NCI-H1436 (cell line): ENCODE measurements at places on chromosomes 5 and 9.
A peak's percentile ranks its signal among the peaks of the same experiment; 100 is the strongest.

GRCh38 chr9:100098046-100098886, 534 bp downstream of the ERP44 start:
- peak; percentile 41 for DNase-seq

GRCh38 chr5:41452506-41452905, 57.9 kb downstream of the PLCXD3 start:
- DNase-seq: no peak

- no peak for DNase-seq
Measured at GRCh38 chr9:72979405-72980100, 26.7 kb upstream of the ALDH1A1 start.

- no peak for DNase-seq
Measured at GRCh38 chr9:123609844-123610243, 253.8 kb downstream of the CRB2 start.

DNA sequence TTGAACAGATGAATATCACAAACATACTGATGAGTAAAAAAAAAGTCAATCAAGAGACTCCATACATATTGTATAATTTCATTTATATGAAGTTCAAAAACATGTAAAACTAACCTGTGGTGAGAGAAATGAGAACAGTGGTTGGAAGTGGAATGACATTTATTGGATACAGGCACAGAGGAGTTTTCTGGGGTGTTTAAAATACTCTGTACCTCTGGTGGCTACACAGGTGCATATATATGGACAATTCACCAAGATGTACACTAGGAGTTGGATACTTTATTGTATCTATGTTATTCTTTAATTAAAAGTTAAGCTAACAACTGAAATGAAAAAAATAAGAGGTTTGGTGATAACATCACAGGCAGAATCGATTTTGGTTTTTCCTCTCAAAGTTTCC, 14.1 kb downstream of the FOXD1 start:
- no peak for DNase-seq

DNA sequence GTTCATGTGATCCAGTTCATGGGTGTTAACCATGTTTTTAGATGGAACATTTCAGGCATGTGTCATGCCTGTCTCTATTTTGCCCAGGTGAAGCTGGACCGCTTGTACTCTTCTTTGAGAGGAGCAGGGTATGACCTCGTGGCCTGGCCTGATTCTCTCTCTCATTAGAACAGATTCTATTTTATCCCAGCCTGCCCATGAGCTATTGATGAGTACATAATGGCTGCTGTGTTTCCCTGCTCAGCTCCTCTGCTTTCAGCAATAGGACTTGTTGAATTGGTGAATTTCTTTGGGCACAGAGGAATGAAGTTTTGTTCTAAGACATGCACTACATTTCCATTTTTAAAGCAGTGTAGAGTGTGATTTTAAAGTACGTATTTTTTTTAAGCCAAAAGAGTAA, 86.2 kb downstream of the HACD4 start:
- DNase-seq: no peak

DNA sequence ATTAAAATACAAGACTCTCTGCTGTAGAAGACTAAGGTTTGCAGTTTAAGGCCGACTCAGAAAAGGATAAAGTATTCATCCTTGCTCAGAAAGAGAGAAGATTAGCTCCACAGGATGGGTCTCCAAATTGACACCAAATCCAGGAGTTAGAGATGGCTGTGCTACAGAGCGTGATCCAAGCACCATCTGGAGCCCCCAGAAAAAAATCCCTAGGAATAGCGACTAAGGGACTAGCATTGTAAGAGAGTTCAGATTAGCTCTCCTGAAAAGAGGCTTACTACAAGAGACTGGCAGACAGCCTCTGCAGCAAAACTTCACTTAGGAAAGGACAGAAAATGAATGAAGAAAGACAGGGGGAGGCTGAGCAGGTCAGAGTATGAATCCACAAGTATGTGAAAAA, 3.7 kb downstream of the SIL1 start:
- no peak for DNase-seq

DNA sequence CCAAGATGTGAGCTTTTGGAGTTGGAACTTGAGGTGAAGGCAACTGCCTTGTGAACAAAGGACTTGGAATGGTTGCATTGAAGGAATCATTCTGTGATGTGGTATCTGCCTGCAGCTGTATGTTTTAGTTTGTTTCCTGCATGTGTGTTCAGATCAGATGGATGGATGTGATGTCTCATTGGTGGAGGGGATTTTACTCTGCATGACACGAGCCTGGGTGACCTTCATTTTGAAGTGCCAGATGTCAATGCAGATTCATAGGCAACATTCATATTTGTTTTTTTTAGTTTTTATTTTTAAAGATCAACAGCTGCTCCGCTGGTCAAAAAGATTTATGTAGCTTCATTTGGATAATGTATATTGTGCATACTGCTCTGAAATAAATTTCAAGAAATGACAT, 13.5 kb downstream of the FBXL7 start:
- DNase-seq: no peak

DNA sequence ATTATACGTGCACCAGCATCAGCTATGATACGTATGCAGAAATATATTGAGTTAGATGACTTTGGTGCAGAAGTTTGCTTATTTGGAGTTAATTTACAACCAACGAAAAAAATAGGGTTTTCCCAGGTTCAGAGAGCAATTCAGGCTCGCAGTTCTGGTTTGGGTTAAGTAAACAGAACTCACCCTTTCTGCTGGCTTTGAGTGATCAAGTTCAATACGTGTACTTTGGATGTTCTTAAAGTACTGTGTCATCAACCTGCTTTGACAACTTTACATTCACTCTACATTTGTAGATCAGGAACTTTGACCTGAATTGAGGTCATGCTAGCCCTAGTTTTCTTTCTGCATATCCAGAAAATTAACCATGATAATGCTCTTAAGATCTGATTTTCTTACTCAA, 40.7 kb downstream of the ACOT12 start:
- no peak for DNase-seq

- no peak for DNase-seq
Measured at GRCh38 chr5:33631786-33632185, 191.0 kb downstream of the TARS1 start.

DNA sequence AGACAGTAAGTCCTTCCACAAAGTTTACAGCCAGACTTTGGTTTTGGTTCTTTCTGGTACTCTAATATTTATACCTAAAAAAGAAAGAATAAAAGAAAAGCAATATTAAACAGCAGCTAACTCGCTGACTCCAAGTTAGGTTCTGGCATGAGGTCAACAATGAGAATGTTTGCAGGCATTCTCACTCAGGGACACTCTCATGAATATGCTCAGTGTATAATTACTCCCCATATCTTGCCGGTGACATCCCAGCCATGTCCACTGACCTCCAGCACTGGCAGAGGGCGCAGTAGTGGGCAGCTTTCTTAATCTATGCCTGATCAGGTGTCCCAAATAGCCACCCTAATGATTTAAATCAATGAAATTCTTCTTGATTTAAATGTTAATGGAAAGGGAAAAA, 151.5 kb downstream of the BNC2 start:
- no peak for DNase-seq

- DNase-seq: no peak
Measured at GRCh38 chr9:31774571-31774970, 609.9 kb upstream of the ACO1 start.

GRCh38 chr5:141654298-141654697, 3.1 kb upstream of the FCHSD1 start:
- no peak for DNase-seq

DNA sequence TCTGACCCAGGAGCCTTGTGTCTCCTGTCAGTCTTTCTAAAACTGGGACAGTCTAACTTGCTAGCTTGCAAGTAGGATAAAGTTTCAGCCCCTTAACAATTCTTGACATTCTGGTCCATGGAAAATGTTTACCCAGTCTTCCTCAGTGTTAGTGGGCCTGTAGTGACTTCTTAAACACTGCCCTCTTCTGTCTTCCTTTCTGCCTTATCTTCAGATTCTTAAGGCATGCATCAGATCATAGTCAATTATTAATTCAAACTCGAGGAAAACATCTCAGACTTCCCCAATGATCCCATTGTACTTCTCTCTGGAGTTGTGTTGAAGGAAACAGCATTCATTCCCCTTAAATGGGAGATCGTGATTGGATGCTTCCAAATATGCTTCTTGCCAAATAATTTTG, 1199.8 kb downstream of the DTWD2 start:
- no peak for DNase-seq

- no peak for DNase-seq
Measured at GRCh38 chr5:172093965-172094364, 87.5 kb upstream of the FBXW11 start.

DNA sequence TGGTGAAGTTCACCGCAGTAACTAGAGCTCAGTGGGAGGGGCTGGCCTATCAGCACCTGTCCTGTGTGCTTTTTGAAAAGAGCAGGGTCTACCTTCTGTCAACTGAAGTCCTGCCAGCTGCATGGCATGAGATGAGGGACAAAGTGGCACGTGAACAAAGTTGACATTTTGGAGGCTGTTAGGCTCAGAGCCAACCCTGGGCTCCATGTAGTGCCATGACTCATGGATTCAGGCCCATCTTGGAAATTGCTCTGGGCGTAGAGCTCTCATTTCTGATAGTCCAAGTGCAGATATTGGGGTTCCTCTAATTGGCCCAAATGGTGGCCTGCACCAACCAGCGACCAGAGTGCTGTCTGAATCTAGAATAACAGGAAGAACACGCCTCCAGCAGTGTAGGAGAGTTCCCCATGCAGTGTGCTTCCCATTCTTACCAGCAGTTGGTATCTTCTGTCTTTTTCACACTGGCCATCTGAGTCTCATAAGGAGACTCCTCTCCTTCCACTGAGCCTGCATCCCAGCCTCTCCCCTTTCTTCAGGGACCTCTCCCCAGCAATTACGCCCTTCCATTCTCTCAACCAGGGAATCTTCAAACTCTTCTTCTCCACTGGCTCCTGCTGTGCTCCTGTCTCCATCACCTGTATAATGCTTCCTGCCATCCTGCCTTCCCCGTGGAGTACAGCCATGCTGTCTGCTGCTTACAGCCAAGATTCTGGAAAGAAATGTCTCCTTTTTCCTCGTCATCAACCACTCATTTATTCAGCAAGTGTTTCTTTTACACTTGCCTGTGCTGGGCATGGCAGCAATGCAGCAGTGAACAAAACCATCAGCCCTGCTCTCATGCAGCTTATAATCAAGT, 30.4 kb downstream of the IRF1 start:
- DNase-seq: no peak

DNA sequence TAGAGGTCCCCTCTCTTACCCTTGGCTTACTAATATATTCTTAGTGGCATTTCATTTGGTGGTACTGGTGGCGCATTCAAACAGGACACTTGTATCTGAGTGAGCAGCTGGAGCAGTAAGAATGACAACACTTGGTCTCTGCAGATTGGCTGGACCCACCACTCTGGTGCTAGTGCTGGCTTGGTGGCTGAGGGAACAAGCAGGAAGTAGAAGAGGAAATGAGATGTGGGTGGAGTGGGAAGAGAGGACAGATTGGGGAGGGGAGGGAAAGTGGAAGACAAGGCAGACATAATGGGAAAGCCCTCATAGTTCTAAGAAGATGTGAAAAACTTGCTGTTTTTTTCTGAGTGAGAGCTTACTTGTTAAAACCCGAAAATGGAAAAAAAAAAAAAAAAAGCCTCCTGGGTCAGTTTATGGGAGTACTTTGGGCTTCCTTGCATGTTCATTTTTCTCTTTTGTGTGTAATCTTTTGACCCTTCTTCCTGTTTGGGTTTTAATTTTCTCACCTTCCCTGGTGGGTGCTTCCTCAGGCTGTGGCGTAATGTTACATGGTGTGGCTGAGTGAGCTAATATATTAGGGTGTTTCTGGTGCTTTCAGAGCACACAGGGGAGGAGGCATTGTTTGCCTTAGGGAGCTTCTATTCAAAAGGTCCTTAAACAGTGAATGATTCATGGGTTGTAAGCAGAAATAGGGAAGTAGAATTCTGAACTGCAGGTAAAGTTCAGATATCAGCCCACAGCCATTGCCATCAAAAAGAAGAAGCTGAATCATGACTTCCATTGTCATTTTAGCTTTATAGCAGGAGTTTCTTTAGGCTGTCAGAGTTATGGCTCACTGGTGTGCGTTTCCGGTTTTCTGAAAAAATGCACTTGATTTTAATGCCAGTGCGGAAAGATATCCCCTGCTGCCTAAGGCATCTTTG, 52.3 kb downstream of the TLE4 start:
- DNase-seq: no peak

DNA sequence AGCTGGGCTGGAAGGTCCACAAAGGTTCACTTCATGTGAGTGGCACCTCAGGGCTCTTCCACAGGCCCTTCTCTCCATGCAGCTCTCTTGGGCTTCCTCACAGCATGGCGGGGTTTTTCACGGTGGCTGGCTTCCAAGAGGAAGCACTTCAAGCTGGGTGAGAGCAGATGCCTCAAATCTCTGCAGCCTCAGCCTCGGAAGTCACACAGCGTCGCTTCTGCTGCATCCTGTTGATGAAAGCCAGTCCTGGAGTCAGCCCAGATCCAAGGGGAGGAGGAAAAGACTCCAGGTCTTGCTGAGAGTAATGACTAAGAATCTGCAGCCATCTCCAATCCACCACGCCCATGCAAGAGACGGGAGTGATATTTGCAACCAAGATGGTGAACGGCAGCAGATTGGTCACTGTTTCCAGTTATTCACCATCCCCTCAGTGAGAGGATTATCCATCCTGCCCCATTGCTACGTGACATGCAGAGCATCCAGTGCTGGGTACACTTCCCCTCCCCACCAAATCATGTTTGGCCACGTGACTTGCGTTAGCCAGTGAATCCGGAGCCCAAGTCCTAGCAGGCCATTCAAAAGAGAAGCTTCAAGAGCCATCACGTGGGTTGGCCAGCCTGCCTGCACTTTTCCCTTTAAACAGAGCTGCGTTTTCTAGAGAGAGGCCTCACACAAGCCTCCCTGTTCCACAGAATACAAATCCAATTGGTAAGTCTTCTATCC, 173.9 kb downstream of the C9orf50 start:
- no peak for DNase-seq

- DNase-seq: no peak
Measured at GRCh38 chr9:15262581-15262980, 44.4 kb downstream of the TTC39B start.

DNA sequence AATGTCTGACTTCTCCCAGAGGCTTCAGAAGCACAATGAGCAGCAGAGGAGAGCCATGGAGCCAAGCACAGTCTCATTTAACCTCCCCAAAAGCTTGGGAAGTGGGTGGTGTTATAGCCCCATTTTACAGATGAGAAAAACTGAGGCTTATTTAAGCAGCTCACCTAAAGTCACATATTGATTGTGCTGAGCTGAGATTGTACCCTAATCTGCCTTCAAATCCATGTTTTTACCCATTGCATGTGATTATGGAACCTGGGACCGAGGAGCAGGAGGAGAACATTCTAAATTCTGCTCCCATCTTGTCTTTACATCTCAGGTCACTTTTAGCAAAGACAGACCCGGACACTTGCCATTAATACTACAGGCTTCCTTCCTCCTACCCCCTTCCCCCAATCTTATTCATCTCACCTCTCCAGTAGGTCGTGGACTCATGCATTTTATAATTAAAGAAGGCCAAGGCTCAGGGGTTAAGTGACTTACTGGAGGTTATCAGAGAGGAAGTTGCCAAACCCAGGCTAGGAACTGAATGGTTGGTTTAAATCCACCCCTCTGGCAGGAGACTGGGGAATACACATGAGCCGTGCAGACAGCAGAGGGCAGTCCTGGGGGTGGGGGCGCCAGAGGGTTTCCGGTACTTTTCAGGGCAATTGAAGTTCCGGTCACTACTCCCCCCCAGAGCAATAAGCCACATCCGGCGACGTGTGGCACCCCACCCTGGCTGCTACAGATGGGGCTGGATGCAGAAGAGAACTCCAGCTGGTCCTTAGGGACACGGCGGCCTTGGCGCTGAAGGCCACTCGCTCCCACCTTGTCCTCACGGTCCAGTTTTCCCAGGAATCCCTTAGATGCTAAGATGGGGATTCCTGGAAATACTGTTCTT, 51.0 kb upstream of the IL17B start:
- no peak for DNase-seq
